ENCODE measurements at places on chromosomes 3 and 15. TPM values are rescaled to one million over a fixed set of nuclear protein-coding genes. Genes with fewer than 3 reads are reported as not detected.
A peak's percentile ranks its signal among the peaks of the same experiment; 100 is the strongest.

CCDC39 gene
- not detected for total RNA-seq

GRCh38 chr15:73225358-73226015, 143.3 kb downstream of the HCN4 start:
- no peak overlapping the region for H3K4me3 ChIP-seq
- H3K4me1 ChIP-seq, result no peaks in the 10 kb centered on the region
- H3K27ac ChIP-seq, result no peak overlapping the region
- no peaks in the 10 kb centered on the region for H3K36me3 ChIP-seq

TM4SF1 gene
- 49.2 TPM for total RNA-seq

- H3K27me3 ChIP-seq, result no peaks in the 10 kb centered on the region
- H3K4me3 ChIP-seq, result no peak overlapping the region
- peak overlapping the region; percentile 77 for H3K27ac ChIP-seq
- peaks cover 31% of the 10 kb centered on the region for H3K4me1 ChIP-seq
- no peaks in the 10 kb centered on the region for H3K36me3 ChIP-seq
- no peak for DNase-seq
These were observed 28.1 kb downstream of the CMTM7 start for GRCh38 chr3:32419742-32420125.

- H3K4me3 ChIP-seq, result no peak overlapping the region
- H3K27me3 ChIP-seq, result no peaks in the 10 kb centered on the region
- no peaks in the 10 kb centered on the region for H3K36me3 ChIP-seq
- peak overlapping the region; percentile 59 for H3K27ac ChIP-seq
- H3K4me1 ChIP-seq, result peaks cover 16% of the 10 kb centered on the region
- DNase-seq, result no peak
These were observed 42.7 kb downstream of the SMAD6 start for GRCh38 chr15:66744610-66745279.

FEZF2 gene
- total RNA-seq, result not detected

- no peak for DNase-seq
- H3K36me3 ChIP-seq, result peaks cover 2% of the 10 kb centered on the region
- H3K27ac ChIP-seq, result no peak overlapping the region
- H3K4me3 ChIP-seq, result no peak overlapping the region
These were observed 3.1 kb upstream of the AP2M1 start for GRCh38 chr3:184171562-184171961.

DNA sequence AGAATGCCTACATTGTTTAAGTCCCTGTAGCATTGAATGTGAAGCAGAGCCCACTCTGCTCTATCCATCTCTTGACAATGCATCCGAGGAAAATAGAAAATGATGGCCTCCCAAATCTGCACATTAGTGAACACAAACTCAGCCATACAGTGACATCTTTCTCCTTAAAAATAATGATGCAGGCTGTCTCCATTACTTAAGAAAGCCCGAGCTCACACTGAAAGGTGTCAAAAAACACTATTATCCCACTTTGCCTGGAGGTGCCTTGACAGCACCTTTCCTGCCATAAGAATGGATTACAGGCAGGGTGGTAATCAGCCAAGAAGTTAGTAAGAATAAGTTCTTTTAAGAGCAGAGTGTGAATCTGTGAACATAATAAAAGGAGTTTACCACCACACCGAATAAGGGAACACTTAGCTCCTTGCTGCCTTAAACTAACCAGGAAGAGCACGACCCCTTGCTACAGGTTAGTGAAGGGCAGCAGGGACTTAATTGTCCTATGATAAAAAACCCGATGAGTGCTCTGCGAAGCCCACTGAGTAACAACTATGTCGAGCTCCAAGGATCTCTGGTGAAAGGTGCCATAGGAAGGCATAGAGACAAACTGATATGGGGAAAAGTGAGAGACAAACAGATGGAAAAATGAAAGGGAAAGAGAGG, 123.2 kb upstream of the TUSC7 start:
- no peaks in the 10 kb centered on the region for H3K36me3 ChIP-seq
- H3K4me3 ChIP-seq, result no peak overlapping the region

ESYT3 gene
- 7.6 TPM for total RNA-seq

CHL1 gene
- total RNA-seq, result not detected

DNA sequence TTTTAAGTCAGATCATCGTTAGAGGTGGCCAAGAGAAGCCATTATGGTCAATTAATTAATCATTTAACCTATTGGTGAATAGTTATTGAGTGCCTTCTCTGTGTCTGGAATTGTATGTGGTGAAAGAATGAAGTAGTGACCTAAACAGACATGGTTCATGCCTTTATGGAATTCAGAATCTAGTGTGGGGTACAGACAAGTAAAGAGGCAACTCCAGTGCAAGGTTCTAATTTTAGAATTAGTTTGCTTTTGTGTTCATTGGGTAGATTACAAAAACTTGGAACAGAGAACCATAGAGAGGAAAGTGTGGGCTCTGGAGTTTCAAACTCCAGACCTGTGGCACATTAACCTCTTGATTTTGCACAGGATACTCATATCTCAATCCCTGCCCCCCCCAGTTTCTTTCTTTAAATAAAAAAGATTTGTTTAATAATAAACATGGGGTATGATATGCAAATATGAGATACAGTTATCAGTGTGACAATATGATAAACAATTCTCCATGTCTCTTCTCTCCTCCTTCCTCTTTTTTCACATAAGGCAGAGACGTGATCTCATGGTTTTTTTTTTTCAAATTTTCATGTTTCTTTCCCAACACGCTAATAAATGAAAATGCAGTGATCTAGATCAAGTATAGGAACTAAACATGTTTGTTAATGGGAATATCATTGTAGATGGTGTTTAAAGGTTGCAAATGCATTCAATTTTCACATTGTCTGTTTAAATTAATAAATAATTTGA, 117.9 kb downstream of the MITF start:
- H3K4me3 ChIP-seq, result no peak overlapping the region
- DNase-seq, result no peak
- H3K4me1 ChIP-seq, result no peaks in the 10 kb centered on the region
- no peaks in the 10 kb centered on the region for H3K36me3 ChIP-seq
- no peak overlapping the region for H3K27ac ChIP-seq

GRCh38 chr3:186466391-186466974, 77.7 kb downstream of the CRYGS start:
- peaks cover 8% of the 10 kb centered on the region for H3K4me1 ChIP-seq
- H3K27me3 ChIP-seq, result no peaks in the 10 kb centered on the region
- no peak overlapping the region for H3K27ac ChIP-seq

DNA sequence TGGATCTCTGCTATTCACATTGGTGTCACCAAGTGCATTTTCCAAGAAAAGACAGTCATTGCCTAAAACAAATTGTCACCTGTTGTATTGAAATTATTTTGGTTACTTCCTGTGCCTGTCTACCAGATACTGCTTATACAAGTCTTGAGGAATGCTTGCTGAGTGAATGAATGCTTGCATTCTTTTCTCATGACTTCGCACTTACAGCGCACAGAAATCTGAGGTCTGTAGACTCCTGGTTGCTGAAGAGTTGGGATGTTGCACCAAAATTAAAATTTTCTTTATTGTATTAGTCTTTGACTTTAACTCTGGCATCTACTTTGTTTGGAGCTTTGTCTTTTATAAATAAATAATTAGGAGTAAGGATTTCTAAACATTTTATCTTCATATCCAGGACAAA, 28.4 kb downstream of the SH3GL3 start:
- no peak overlapping the region for H3K27ac ChIP-seq
- 0 out of 2 replicates have a peak, but pooled peaks cover 7% of the 10 kb centered on the region for H3K4me1 ChIP-seq
- H3K36me3 ChIP-seq, result no peaks in the 10 kb centered on the region
- H3K27me3 ChIP-seq, result no peaks in the 10 kb centered on the region

DNA sequence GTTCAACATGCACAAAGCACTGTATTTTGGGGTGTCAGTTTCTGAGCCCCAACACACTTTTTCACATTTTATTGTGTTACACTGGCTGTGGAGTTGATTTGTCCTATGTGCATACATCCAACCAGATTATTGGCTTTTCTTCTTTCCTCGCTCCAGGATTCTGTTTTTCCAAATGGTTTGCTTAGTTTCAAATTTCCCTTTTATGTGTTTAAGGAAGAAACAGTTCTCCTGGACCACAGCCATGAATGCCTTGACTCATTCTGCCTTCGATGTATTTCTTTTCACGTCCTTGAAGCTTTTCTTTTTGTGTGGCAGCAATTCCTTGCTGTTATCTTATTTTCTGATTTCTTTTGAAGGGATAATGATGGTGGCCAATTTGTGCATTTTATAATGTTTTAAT, 53.8 kb downstream of the CACNA2D3 start:
- no peaks in the 10 kb centered on the region for H3K36me3 ChIP-seq
- H3K4me1 ChIP-seq, result no peaks in the 10 kb centered on the region
- H3K4me3 ChIP-seq, result no peak overlapping the region
- H3K27ac ChIP-seq, result no peak overlapping the region
- H3K27me3 ChIP-seq, result no peaks in the 10 kb centered on the region

- H3K4me1 ChIP-seq, result peaks cover 17% of the 10 kb centered on the region
- DNase-seq, result no peak
- H3K4me3 ChIP-seq, result no peak overlapping the region
These were observed 44.9 kb upstream of the PLXNA1 start for GRCh38 chr3:126937973-126938372.

DNA sequence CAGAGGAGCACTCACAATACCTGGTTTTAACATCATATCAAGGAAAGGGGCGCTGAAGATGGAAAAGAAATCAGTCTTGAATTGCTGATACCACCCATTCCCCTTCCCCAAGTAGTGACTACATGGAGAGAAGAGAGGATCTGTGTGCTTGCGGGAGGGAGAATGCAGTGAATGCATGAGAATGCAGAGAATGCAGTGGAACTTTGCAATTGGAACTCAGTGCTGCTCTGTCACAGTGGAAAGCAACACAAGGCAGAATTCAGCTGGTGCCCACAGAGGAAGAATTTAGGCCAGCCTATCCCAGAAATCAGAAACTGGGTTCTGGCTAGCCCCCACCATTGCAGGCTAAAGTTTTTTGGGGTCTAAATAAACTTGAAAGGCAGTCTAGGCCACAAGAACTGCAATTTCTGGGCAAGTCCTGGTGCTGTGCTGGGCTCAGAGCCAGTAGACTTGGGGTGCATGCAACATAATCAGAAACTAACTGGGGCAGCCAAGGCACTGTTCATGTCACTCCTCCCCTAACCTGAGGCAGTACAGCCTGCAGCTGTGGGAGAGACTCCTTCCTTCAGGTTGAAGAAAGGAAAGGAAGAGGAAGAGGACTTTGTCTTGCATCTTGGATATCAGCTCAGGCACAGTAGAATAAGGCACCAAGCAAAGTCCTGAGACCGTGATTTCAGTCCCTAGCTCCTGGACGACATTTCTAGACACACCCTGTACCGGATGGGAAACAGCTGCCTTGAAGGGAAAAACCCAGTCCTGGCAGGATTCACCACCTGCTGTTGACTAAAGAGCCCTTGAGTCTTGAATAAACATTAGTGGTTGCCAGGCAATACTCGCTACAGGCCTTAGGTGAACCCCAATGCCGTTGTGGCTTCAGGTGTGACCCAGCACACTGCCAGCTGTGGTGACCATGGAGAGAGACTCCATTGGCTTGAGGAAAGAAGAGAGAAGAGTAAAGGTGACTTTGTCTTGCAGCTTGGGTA, 329.3 kb downstream of the TBL1XR1 start:
- H3K4me3 ChIP-seq, result no peak overlapping the region
- no peaks in the 10 kb centered on the region for H3K4me1 ChIP-seq
- H3K27me3 ChIP-seq, result no peaks in the 10 kb centered on the region
- no peak overlapping the region for H3K27ac ChIP-seq
- DNase-seq, result no peak

DNA sequence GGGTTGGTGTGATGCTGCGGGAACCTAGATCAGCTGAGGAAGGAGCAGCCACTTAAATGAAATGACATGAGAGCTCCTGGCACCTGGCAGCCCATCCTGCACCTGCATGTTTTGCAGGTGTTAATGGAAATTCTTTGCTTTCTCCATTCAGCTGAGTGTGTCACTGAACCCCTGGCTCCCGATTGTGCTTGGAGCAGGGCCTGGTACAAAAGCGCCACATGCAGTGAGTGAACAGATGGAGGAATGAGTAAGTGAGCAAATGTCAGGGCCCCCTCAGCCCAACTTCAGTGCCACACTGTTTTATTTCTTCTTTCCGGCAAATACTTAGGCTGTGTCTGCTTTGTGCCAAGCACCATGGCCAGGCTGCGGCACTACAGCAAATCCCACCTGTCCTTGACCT, 132.2 kb downstream of the ASB7 start:
- no peaks in the 10 kb centered on the region for H3K27me3 ChIP-seq
- H3K4me1 ChIP-seq, result peaks cover 19% of the 10 kb centered on the region
- DNase-seq, result no peak

GNAT1 gene
- 0.50 TPM for total RNA-seq

- no peaks in the 10 kb centered on the region for H3K36me3 ChIP-seq
- H3K27ac ChIP-seq, result no peak overlapping the region
- H3K4me1 ChIP-seq, result no peaks in the 10 kb centered on the region
- no peaks in the 10 kb centered on the region for H3K27me3 ChIP-seq
- DNase-seq, result no peak
- H3K4me3 ChIP-seq, result no peak overlapping the region
These were observed 27.5 kb upstream of the NDUFB4 start for GRCh38 chr3:120568598-120568997.

CEMIP gene
- 0.07 TPM for total RNA-seq

- H3K27me3 ChIP-seq, result no peaks in the 10 kb centered on the region
- H3K27ac ChIP-seq, result no peak overlapping the region
- H3K4me3 ChIP-seq, result no peak overlapping the region
- no peaks in the 10 kb centered on the region for H3K36me3 ChIP-seq
- H3K4me1 ChIP-seq, result peaks cover 13% of the 10 kb centered on the region
These were observed 249.3 kb downstream of the UBE2E2 start for GRCh38 chr3:23452408-23452807.

CHRM5 gene
- total RNA-seq, result not detected

DNA sequence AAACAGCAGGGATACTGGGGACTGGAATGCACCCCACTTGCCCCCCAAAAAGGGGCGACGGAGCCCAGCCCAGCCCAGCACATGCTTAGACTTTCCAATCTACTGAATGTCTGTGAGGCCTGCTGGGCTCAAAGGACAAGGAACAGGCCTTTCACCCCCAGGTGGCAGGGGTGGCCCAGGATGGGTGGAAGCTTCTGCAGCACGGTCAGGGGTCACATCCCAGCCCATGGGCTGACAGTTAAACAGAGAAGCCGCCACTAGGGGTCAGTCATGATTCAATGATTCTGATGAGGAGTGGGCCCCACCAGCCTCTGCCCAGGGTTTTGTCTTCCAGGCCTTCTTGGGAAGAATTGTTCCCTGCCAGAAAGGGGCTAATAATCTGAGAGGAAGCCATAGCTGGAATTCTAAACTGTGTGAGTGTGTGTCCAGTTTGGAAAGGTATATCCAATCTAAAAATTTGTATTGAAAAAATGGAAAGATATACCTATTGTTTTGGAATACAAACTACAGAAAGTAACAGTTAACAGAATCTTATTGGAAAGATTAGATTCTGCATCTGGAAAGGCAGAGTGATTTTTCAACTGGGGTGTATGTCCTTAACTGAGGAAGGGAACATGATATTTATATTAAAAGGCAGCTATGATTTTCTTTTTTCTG, 2.2 kb downstream of the CHRNB4 start:
- peak; percentile 76 for DNase-seq
- H3K27ac ChIP-seq, result no peak overlapping the region
- no peak overlapping the region for H3K4me3 ChIP-seq
- H3K4me1 ChIP-seq, result no peaks in the 10 kb centered on the region
- H3K27me3 ChIP-seq, result no peaks in the 10 kb centered on the region

Data from Caco-2 (cell line).